Lung (tissue), 17 donors: ENCODE measurements at places on chromosomes 5 and 9. TPM values are rescaled to one million over a fixed set of nuclear protein-coding genes. Genes with fewer than 3 reads are reported as not detected.
A peak's percentile ranks its signal among the peaks of the same experiment; 100 is the strongest.

- no peaks in the 10 kb centered on the region for H3K4me1 ChIP-seq
- DNase-seq = no peak
- no peaks in the 10 kb centered on the region for H3K36me3 ChIP-seq
- no peaks in the 10 kb centered on the region for H3K27me3 ChIP-seq
These were observed 26.3 kb downstream of the ARSB start for GRCh38 chr5:78958672-78959445.

DNA sequence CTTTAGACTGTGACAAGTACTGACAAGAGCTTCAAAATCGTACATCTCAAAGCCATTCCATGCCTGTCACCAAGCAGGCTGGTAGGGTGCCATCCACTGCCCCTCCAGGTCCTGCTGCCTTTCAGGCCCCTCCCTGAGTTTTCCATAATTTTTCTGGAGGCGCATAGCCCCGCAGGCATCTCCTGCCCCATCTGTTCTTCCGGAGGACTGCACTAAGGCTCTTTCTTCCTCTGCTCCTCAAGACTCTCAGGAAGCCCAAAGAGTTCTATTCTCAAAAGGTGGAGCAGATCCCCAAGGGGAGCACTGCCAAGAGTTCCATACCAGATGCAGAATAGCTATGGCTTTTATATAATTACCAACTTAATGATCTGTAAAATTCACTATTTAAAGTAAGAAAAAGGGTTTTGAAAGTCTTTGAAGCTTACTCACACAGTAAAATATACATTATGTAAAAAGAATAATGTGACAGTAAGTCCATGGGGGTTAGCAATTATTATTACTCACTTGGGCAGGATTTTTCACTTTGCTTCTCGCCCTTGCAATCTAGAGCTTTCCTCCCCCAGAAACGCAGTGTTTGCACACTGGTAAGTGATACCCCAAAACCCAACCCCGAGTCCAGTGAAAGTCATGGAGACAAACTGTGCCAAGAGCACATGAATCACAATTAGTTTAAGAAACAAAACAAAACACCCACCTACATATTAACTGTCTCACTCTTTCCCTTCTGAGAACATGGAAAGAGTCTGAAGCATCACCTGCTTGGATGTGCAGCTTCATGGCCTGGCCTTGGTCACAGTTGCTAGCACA lies 114.1 kb upstream of the DAPK1 start:
- no peak overlapping the region for H3K27ac ChIP-seq
- DNase-seq = no peak
- H3K27me3 ChIP-seq = no peaks in the 10 kb centered on the region
- H3K4me3 ChIP-seq = no peak overlapping the region

GRCh38 chr9:134338394-134339182 lies 12.3 kb downstream of the RXRA start:
- H3K27ac ChIP-seq = peak overlapping the region; percentile 29
- H3K4me1 ChIP-seq = peaks cover 9% of the 10 kb centered on the region
- H3K4me3 ChIP-seq = no peak overlapping the region
- H3K27me3 ChIP-seq = no peaks in the 10 kb centered on the region
- DNase-seq = peak; percentile 68

GRCh38 chr9:131709771-131710431 lies 30.0 kb downstream of the RAPGEF1 start:
- peak overlapping the region; percentile 78 for H3K27ac ChIP-seq
- peaks cover 44% of the 10 kb centered on the region for H3K4me1 ChIP-seq
- no peak for DNase-seq

- H3K4me1 ChIP-seq = no peaks in the 10 kb centered on the region
- DNase-seq = no peak
- H3K36me3 ChIP-seq = no peaks in the 10 kb centered on the region
- no peak overlapping the region for H3K27ac ChIP-seq
These were observed 14.5 kb upstream of the KCNMB1 start for GRCh38 chr5:170403675-170404074.

- H3K4me3 ChIP-seq = no peak overlapping the region
- peaks cover 10% of the 10 kb centered on the region for H3K4me1 ChIP-seq
- no peak overlapping the region for H3K27ac ChIP-seq
- DNase-seq = no peak
- H3K36me3 ChIP-seq = no peaks in the 10 kb centered on the region
These were observed 59.2 kb downstream of the GADD45G start for GRCh38 chr9:89664010-89664409.

DNA sequence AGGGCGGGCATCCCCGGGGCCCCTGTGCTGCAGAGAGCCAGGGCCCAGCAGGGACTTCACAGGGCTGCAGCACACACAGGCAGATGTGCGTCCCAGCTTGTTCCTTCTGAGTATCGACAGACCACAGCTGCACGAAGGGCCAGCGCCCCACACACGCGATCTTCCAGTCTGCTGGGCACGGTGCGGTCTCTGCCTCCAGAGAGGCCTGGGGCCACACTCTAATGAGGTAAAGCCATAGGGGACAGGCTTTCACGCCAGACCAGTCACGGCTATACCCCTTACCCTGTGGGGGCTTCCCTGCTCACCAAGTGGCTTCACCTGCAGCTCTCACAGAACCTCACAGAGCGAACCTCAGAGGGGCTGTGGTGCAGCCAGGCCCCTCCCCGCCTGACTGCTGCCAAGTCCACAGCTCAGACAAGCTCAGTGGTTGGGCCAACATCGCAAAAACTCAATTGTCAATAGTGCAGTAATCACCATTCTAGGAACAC lies 82.2 kb downstream of the SHB start:
- no peak overlapping the region for H3K27ac ChIP-seq
- DNase-seq = no peak
- H3K36me3 ChIP-seq = peaks cover 6% of the 10 kb centered on the region
- no peaks in the 10 kb centered on the region for H3K27me3 ChIP-seq
- H3K4me1 ChIP-seq = peaks cover 52% of the 10 kb centered on the region
- no peak overlapping the region for H3K4me3 ChIP-seq

DNA sequence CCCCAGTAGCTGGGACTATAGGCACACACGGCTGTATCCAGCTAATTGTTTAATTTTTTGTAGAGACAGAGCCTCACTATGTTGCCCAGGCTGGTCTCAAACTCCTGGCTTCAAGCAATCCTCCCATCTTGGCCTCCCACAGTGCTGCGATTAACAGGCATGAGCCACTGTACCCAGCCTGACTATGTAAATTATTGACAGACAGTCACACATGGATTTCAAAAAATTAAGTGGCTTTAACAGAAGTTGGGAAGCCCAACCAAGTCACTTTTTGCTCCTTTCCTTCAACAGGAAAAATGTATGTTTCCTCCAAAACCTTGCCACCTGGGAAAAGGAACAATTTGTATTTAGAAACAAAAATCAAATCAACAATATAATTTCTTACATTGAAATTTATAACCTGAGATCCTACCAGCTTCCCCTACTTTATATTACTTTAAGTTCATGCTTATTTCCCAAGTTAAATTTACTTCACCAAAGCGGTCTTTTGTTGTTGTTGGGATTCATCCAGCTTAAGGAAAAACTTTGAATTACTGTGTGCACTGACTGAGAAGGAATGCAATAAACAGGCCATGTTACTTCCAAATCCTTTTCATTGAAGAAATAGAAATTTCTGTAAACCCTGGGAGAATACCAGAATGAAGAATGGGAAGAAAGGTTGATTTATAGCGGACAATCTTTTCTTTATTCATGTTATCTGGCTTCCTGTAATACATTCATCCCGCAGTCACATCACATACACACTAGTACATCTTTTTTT lies 8.6 kb downstream of the PCA3 start:
- no peaks in the 10 kb centered on the region for H3K36me3 ChIP-seq
- H3K4me1 ChIP-seq = no peaks in the 10 kb centered on the region
- no peaks in the 10 kb centered on the region for H3K27me3 ChIP-seq
- H3K27ac ChIP-seq = no peak overlapping the region
- no peak overlapping the region for H3K4me3 ChIP-seq

DNA sequence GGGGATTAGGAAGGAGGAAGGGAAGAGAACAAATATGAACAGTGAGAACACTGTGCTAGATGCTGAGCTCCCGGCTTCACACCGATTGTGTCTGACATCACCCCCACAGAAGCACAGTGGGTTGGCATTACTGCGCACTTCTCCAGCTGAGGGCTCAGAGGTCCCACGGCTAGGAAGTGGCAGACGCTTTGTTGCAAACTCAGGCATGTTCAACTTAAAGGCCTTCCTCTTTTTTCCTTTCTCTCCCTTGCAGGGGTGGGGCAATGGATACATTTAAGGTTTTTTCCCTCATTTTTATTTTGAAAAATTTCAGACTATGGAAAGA lies 15.5 kb upstream of the SHB start:
- H3K27ac ChIP-seq = no peak overlapping the region
- H3K36me3 ChIP-seq = no peaks in the 10 kb centered on the region
- no peaks in the 10 kb centered on the region for H3K27me3 ChIP-seq
- H3K4me1 ChIP-seq = no peaks in the 10 kb centered on the region
- no peak for DNase-seq

GRCh38 chr5:92885950-92886349 lies 695.1 kb downstream of the NR2F1-AS1 start:
- H3K4me1 ChIP-seq = no peaks in the 10 kb centered on the region
- no peaks in the 10 kb centered on the region for H3K27me3 ChIP-seq
- no peak overlapping the region for H3K27ac ChIP-seq
- DNase-seq = no peak

GRCh38 chr9:77916410-77916819 lies 115.2 kb downstream of the GNAQ start:
- H3K27ac ChIP-seq = no peak overlapping the region
- peaks cover 2% of the 10 kb centered on the region for H3K4me1 ChIP-seq
- no peak overlapping the region for H3K4me3 ChIP-seq

Gene MORN5
- total RNA-seq = 22.9 TPM

Gene AUH
- total RNA-seq = 76.8 TPM

Gene OGN
- total RNA-seq = 5.6 TPM

Gene POLR1E
- total RNA-seq = 18.0 TPM

Gene RIC1
- total RNA-seq = 19.4 TPM
